ENCODE measurements at places on chromosomes 1 and 21.

DNA sequence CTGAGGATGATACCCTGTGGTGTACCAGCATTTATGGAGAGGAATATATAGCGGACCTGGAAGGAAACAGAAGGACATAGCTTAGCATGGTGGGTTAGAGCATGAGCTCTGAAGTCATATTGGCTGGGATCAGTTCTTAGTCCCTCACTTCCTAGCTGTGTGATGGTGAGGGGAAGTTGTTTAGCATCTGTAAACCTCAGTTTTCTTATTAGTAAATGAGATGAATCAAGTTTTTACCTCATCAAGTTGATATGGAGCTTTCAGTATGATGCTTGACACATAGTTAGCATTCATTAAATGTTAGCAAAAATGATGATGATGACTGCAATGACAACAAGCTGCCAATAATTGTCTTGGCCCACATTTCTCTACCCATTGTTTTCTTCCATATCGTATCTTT is 84.8 kb downstream of the NEK7 start:
- no peak for DNase-seq

GRCh38 chr1:114323959-114324661 is 170.4 kb upstream of the SYT6 start:
- DNase-seq = no peak

DNA sequence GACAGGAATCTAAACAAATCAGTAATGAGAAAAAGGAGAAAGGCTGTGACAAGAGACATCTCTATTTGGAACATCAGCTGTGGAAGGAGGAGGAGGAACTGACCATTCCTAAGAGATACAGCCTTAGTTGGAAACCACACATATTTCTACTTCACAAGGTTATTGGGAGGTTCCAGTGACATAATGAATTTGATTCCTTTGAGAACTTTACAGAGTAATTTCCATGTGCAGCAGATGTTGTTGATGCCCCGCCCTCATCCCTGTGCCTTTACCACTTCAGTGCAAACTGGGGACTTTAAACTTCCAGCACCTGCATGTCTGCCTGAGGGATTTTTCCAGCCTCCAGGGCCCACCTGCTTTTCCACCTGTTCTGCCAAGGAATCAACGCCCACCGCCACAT is 9.3 kb upstream of the ST6GALNAC5 start:
- no peak for DNase-seq

GRCh38 chr1:204645666-204646065 is 39.9 kb downstream of the LRRN2 start:
- no peak for DNase-seq

DNA sequence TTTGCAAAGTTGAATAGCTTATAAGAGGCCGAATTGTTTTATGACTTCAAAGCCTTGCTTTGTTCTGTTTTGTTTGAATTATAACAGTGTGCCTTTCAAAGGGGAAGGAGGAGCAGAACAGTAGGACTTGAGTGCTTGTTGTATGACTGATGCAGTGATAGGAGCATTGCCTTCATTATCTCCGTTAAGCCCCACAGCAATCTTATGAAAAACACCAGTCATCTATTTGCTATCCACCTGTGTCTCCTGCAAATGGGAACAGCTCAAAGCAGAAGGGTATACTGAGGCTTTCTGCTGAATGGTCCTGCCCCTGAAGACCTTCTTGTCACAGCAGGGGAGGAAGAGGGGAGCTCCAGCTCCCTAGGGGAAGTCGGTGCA is 127.5 kb downstream of the RNF220 start:
- DNase-seq = no peak

GRCh38 chr1:202046748-202047708 is 36.6 kb downstream of the ELF3 start:
- no peak for DNase-seq

All from stimulated activated CD4-positive, alpha-beta T cell treated with anti-CD3 and anti-CD28 coated beads, TNF-alpha, amount 100 ng/mL, for 4 hours (primary cell).